NCI-H524 treated with DMSO at 0.1 percent for 48 hours (cell line): ENCODE measurements at places on chromosomes 13 and 19.

GRCh38 chr13:43626994-43627393 lies 159.8 kb downstream of the ENOX1 start:
- DNase-seq, result no peak

- no peak for DNase-seq
Observed at GRCh38 chr19:16076154-16076957, at the start of gene TPM4. Gene TPM4, plus strand, starts transcription at chr19:16076495. Its CDS starts 71 bp downstream, at chr19:16076566.

GRCh38 chr19:33302974-33303790 lies 848 bp upstream of the CEBPA start:
- DNase-seq, result no peak

- DNase-seq, result no peak
Observed at GRCh38 chr19:8137425-8137824, 12.0 kb downstream of the FBN3 start.

DNA sequence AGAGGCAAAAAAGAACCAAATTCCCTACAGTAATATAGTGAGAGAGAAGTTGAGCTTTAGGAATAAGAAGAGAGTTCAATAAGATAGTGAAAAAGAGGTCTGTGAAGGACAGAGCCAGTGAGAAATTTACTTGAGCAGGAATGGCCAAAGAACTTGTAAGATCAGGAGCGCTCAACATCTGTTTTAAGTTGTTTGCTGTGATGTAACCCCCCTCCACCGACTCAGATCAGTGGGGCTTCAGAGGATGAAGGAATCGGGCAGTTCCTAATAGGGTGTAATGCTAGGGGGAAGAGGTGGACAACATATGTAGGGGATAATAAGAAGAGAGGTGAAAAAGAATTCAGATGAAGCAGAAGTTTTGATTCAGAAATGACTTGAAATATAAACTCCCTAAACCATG lies 85.3 kb upstream of the FNDC3A start:
- DNase-seq, result no peak

- no peak for DNase-seq
Observed at GRCh38 chr13:113794764-113795173, 35.7 kb downstream of the TMEM255B start.

GRCh38 chr13:113141601-113141970 lies 16.9 kb upstream of the PROZ start:
- no peak for DNase-seq

GRCh38 chr19:5579697-5580096 lies 11.9 kb upstream of the TINCR start:
- DNase-seq, result no peak

- DNase-seq, result no peak
Observed at GRCh38 chr13:66273011-66273410, 957.1 kb downstream of the PCDH9 start.

- no peak for DNase-seq
Observed at GRCh38 chr19:53874606-53874990, 6.9 kb downstream of the MYADM start.

DNA sequence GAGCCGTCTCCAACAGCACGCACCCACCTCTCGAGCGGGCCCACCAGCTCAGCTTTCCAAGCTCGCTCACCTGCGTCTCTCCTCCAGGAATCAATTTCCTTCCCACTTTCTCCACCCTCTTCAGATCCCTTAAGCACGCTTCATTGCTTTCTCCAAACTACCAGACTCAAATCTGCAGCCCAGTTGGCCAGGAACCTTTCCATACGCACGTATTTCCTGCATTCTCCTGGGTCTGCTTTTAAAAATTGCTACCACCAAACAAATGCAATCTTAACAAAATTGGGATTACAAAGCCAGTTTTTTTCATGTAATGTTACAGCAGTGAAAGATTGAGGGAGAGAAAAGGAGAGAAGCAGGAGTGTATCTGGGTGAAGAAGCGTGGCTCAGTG lies 1.5 kb downstream of the ENOX1 start:
- DNase-seq, result no peak

- DNase-seq, result no peak
Observed at GRCh38 chr13:42893214-42893671, 98.8 kb downstream of the EPSTI1 start.

DNA sequence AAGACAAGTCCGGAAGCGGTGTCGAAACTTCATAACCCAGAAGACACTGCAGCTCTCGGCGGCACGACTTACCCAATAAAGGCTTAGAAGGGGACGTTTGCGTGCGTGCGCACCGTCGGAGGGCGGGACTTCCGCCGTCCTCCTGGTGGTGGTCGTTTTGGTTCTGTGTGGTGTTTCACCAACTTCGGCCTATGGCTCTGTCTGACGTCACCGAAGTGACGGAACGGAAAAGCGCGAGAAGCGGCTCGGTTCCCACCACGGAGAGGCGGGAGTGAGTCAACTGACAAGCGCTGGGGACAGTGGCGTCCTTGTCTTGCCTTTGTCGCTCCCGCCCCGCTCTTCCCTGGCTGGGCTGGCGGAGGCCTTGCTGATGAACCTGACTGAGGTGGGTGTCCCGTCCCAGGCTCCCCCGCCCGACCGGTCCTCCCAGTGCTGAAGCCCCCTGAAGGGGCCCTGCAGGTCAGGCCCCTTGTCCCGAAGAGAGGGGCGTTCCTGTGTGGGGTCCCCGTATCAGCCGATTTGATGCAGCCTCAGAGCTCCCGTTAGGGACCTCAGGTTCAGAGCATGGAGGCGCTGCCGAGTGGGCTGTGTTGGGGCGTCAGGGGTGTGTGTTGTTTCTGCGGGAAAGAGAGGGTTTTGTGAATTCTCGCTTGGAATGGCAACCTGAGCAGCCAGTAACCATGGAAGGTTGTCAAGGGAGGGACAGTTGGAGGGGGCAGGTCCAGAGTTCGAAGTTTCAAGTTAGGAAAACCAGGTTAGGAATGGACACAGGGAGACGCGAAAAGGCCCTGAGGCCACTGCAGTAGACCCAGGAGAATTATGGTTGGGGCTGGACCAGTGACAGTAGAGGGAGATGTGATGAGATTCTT lies at the start of gene ZNF548:
ZNF548 (plus strand) TSS at position 125 of the 869 bp plus-strand sequence; CDS start at position 371, 246 bp downstream.
- peak; percentile 94 for DNase-seq

- no peak for DNase-seq
Observed at GRCh38 chr13:29361716-29362115, 233.8 kb downstream of the SLC7A1 start.

GRCh38 chr13:101149735-101150384 lies 266.4 kb downstream of the NALCN start:
- DNase-seq, result no peak

GRCh38 chr13:112849500-112849899 lies 119.5 kb upstream of the MCF2L start:
- no peak for DNase-seq

DNA sequence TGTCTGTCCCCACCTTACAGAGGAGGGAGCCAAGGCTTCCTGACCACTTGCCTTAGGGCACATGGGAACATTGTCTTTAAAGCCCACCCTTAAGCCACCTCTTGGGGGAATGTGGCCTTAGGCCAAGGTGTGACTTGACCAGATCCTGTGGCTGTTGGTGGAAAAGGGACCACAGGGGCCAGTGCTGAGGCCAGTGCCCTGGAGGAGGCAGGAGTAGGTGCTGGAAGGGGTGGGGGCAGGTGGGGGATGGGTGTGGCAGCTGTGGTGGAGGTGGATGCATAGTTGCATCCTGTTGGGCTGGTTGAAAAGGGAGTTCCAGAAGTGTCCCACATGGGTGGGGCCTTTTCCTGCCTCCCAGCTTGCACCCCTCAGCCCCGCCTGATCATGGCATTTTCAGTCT lies 44.8 kb downstream of the DNM2 start:
- no peak for DNase-seq

DNA sequence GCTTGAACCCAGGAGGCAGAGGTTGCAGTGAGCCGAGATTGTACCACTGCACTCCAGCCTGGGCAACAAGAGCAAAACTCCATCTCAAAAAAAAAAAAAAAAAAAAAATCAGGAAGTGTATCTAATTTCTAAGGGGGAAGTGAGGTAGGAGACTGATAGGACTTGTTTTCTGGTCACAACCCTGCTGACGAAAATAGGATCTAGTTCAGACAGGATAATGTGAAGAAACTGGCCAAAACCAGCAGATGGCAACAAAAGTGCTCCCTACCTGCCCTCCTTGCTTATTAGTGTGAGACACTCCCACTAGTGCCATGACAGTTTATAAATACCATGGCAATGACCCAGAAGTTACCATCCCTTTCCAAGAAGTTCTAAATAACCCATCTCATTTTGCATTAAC lies 36.0 kb upstream of the KPNA3 start:
- peak; percentile 4 for DNase-seq

DNA sequence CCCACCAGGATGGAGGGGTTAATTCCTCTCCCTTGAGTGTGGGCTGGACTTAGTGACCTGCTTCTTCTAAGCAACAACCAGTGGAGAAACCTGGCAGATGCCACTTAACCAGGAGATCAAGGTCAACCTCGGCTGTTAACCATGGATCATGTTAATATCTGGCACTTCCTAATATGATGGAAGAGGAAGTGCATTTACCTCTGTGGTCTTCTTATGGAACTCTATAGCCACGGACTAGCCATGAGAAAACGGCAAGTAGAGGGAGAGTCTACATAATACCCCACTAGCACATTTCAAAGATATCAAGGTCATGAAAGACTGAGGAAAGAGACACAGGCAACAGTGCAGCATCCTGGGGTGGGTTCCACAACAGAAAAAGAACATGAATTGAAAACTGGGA lies 31.4 kb downstream of the MLLT1 start:
- no peak for DNase-seq

GRCh38 chr19:55165952-55166529 lies 372 bp downstream of the DNAAF3 start:
- DNase-seq, result peak; percentile 55

- DNase-seq, result no peak
Observed at GRCh38 chr19:15379999-15380647, 536 bp upstream of the AKAP8 start.

DNA sequence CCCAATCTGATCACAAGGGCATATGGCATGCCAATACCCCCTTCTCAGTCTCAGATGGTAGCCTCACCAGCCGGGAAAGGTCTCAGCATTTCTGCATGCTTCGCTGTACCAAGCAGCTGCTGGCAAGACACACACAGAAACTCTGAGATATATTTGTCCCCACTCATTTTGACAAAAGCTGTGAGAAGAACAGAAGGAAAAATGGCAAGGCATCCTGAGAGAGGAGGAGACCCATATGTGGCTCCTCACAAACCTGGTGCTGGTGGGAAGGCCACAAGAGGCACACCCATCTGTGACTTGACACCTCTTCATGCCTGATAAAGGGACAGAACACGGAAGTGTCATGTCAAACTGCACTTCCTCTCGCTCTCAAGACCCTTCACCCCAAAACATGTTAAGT lies 36.7 kb upstream of the DOCK9 start:
- no peak for DNase-seq

DNA sequence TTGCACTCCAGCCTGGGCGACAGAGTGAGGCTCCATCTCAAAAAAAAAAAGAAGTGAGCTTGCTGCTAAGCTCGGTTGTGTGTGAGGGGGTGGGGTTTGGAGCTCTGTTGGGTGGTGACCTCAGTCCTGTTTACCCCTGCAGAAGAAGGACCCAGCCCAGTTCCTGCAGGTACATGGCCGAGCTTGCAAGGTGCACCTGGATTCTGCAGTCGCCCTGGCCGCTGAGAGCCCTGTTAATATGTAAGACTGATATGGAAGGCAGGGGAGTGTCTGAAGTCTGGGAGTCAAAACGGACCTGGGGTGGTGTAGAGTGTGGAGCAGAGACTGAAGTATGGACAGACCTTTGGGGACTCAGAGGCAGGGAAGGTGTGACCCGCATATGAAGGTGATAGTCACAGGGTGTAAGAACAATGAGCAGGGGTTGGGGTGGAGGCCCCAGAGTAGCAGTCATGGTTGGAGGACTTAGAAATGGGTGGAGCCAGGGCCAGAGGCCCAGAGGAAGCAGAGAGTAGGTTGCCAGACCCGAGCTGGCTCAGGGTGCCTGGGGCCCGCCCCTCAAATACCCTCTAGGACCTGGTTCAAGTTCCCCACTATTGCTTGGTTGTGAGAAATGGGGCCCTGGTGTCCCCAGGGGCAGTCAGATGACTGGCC lies 13.2 kb downstream of the CLASRP start:
- no peak for DNase-seq

DNA sequence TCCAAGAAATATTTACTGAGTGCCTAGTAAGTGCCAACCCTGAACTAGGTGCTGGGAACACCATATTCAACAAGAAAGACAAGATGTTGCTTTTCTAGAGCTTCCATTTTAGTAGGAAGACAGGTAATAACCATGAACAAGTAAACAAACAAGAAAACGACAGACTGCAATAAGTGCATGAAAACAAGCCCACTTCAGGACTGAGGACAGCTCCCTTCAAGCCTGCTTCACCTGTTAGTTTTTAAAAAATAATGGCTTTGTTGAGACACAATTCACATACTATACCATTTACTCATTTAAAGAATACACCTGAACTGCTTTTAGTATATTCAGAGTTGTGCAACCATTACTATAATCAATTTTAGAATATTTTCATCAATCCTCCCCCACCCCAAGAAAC lies 30.4 kb downstream of the CYP4F22 start:
- DNase-seq, result no peak

GRCh38 chr13:33879118-33879517 lies 61.2 kb downstream of the RFC3 start:
- DNase-seq, result no peak

DNA sequence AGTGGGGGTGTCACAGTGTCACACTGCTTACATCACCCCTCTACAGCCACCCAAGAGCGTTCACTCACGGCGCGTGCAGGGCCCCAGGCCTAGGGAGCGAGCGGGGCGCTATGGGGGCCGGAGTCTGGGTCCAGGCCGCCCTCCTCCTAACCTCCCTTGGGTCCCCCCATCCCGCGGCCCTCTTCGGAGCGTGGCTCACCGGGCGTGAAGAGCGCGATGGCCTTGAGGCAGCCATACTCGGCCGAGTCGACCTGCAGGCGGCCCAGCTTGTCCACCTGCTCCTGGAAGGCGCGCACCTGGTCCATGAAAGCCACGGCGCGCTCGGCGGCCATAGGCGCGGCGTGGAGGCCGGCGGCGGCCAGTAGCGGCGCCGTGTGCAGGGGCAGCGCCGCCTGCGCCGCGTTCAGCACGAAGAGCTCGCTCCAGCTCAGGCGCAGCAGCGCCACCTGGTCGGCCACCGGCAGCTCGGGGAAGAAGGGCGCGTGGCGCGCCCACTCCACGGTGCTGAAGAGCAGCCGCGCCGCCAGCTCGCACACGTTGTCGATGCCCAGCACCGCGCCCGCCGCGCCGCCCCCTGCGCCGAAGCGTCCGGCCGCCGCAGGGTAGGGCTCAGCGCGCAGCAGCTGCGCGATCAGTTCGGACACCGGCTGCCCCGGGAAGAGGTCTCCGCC lies 9.4 kb downstream of the OCEL1 start:
- no peak for DNase-seq

DNA sequence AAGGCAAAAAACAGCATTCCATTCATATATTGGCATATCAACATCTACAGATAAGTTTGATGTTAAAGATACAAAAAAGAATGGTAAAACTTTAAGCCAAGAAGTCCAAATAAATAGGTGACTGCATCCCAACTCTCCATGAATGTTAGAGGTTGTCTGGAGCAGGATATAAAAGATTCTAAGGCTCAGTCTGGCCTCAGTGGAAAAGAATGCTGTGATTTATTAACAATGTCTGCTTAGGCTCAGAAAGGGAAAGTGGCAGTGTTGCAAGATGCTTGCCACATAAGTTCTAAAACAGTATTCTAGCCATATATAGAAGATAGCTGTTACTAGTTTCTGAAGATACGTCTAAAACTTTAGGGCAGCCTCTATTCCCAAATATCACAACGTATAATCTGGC lies 179.8 kb upstream of the NBEA start:
- DNase-seq, result no peak

GRCh38 chr19:16044746-16045145 lies 31.5 kb upstream of the TPM4 start:
- no peak for DNase-seq
